Fibroblast of skin of left biceps (primary cell): ENCODE measurements at places on chromosomes 2 and 18.
A peak's percentile ranks its signal among the peaks of the same experiment; 100 is the strongest.

- DNase-seq = no peak
Measured at GRCh38 chr2:144225076-144225475, 294.8 kb downstream of the ZEB2 start.

DNA sequence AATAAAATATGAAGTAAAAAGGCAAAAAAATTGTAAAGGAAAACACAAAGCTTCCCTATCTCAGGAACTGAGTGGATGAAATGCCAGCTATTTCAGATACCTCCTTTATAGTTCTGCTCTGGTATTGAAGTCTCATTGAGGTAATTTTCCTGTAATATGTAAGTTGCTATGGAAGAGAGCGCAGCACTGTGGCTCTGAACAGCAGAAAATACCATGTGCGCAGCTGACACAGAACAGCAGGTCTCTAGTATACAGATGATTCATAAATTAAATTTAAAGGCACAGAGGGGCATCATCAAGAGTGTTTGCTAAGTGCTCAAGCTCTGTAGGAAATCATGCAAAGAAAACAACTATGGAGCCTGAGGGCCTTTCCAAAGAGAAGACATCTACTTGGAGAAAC lies 315.3 kb upstream of the CDH7 start:
- DNase-seq = no peak

DNA sequence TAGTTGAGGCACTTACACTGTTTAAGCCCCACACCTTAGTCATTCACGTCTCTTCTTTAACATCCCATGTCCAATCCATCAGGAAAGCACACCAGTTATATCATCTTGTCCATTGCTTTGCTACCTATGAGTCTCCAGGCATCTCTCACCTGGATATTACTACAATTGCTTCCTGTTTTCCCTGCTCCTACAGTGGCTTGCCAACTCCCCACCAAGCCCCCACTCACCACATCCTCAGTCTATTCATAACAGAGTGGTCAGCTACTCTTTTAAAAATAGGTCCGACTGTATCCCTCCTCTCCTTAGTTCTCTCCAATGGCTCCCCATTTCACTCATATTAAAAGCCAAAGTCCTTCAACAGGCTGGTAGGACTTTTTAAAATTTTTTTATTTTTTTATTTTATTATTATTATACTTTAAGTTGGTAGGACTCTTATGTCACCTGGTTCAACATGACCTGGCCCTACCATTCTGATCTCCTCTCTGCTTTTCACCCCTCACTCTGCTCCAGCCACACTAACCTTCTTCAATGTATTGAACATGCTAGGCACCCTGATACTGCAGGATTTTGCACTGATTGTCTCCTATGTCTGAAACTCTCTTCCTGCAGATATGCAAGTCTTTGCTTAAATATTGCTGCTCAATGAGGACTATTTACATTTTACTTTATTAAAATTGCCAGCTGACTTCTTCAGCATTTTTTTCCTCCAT lies 253.2 kb downstream of the CYRIA start:
- DNase-seq = no peak

- no peak for DNase-seq
Measured at GRCh38 chr2:86003967-86004366, 101.7 kb downstream of the POLR1A start.

DNA sequence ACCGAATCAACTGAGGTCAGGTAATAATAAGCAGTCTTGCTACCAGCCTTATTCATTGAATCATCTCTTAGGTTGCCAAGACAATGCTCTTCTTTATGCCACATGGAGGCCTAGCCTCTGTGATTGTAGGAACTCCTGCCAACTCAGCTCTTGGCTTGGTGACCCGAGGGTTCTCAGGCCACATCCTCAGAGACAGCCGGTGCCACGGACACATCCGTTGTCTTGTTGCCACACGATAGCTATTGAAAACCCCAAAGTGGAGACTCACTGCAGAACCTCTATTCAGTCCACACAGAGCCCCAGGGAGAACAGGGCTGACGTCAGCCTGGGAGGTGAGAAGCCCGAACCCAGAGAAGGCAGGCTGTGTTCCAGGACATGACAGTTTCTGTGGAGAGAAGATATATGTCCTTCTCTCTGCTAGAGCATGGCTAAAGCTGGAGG lies 53.5 kb upstream of the TGFA start:
- DNase-seq = no peak

GRCh38 chr2:36871068-36871707 lies 95.1 kb downstream of the STRN start:
- no peak for DNase-seq

DNA sequence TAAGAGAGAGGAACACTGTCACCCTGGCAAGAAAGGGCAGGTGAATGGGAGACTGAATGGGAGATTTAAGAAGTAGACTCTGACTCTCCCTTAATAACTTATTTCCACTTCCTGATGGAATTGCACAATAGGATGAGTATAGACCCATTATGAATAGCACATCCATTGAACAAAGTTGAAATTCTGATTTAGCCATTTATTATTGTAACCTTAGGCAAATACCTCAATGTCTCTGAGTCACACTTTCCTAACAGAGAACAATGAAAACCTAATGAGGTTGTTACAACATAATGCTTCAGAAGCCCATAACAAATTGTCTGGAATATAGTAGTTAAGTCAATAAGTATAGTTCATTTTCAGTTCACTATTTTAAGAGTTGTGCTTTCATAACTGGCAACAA lies 78.9 kb downstream of the NRXN1 start:
- peak; percentile 69 for DNase-seq

DNA sequence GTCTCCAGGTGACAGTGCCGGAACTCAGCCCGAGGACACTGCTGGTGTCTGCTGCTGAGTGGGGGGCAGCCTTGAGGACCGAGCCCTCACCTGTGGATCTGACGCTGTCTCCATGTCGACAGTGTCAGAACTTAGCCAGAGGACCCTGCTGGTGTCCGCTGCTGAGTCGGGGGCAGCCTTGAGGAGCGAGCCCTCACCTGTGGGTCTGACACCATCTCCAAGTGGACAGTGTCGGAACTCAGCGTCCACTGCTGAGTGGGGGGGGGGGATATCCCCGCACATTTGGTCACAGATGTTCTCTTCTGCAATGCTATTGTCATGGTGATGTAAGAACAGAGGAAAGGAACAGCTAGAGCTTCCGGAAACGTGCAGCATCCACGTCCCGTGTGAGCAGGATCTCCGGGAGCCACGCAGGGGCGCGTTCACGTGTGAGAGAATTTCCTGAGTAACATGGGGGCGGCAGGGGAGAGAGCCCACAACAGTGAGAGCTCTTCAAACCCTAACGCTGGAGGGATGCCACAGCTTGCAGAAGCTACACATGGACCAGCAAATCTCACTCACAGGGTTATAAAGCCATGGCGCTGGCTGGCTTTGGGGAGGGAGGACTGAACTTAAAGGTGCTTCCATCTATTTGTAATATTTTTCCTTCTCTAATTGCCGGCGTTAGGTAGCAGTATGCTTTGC lies 250.7 kb upstream of the SALL3 start:
- DNase-seq = no peak

DNA sequence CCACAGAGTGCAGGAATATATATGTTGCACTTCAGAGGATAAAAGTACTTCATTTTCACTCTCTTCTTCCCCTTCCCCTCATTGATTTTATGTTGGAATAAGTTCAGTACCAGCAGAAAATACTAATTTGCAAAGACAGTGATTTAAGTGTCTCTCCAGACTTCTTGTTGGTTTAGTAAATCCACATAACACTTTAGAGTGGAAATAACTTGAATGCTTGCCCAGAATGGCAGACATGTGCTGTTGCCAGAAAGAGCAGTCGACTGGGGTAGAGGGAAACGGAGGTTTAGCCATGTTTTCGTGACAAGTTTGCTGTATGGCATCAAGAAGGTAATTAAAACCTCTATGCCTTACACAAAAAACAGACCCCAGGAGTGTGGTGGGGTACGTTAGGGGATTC lies 246.0 kb upstream of the CXCR4 start:
- no peak for DNase-seq

GRCh38 chr2:59585655-59586054 lies 967.8 kb downstream of the BCL11A start:
- no peak for DNase-seq

DNA sequence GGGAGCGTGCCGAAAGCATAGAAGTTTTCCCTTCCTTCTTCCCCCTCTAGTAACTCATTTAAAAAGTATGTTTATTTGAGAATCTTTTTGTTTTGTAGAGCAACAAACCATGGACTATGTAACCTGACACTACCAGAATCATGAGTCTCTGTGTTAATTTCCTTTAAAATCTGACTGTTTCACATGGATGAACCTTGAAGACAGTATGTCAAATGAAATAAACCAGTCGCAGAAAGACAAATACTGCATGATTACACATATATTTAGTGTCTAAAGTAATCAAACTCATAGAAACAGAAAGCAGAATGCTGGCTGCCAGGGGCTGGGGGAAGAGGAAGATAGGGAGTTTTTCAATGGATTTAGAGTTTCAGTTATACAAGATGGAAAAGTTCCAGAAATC lies 32.3 kb downstream of the PTPN2 start:
- DNase-seq = no peak

GRCh38 chr2:60294901-60295635 lies 258.4 kb downstream of the BCL11A start:
- no peak for DNase-seq
